ENCODE measurements at places on chromosomes 4 and X. TPM values are rescaled to one million over a fixed set of nuclear protein-coding genes. Genes with fewer than 3 reads are reported as not detected.
A peak's percentile ranks its signal among the peaks of the same experiment; 100 is the strongest.

SMIM10L2A gene
- 0.48 TPM for total RNA-seq

- DNase-seq = no peak
Observed at GRCh38 chr4:114287079-114287696, 307.7 kb upstream of the ARSJ start.

HMGN5 gene
- 5.0 TPM for total RNA-seq

ELK1 gene
- 33.6 TPM for total RNA-seq

GRCh38 chr4:185774845-185775680, 36.9 kb downstream of the SORBS2 start:
- peak; percentile 89 for DNase-seq

PGRMC1 gene
- total RNA-seq = 118 TPM

DNA sequence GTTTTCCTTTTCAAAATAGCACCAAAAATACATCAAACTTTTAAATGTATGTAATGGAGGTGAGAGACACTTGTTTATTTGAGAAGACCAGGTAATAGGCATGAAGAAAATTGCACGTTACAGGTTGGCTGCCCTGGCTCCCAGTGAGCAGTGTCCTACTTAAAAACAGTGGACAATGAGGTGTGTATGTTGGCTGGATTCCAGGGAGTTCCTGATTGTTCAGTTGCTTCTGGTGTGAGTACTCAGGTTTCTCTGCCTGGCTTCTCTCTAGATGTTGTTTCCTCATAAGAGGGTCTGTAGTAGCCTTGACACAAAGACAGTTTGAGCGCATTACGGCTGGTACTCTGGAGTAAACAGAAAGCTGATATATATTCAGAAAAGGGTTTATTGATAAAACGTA, 29.4 kb downstream of the SNX25 start:
- peak; percentile 23 for DNase-seq

GRCh38 chr4:34766935-34767334, 1477.4 kb downstream of the ARAP2 start:
- DNase-seq = no peak

DNA sequence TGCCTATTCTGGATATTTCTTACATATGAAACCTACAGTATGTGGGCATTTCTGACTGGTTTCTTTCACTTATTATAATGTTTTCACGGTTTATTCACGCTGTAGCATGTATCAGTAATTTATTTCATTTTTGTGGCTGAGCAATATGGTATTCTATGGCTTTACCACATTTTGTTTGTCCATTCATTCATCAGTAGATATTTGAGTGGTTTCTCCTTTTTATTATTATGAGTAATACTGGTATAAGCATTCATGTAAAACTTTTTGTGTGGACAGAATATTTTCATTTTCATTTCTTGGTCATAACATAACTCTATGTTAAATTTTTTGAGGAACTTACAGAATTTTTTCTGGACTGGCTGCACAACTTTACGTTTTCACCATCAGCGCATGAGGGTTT, 122.7 kb upstream of the PABPC5 start:
- no peak for DNase-seq

FOXR2 gene
- total RNA-seq = not detected
